ENCODE measurements at places on chromosomes 16 and 17.
A peak's percentile ranks its signal among the peaks of the same experiment; 100 is the strongest.

DNA sequence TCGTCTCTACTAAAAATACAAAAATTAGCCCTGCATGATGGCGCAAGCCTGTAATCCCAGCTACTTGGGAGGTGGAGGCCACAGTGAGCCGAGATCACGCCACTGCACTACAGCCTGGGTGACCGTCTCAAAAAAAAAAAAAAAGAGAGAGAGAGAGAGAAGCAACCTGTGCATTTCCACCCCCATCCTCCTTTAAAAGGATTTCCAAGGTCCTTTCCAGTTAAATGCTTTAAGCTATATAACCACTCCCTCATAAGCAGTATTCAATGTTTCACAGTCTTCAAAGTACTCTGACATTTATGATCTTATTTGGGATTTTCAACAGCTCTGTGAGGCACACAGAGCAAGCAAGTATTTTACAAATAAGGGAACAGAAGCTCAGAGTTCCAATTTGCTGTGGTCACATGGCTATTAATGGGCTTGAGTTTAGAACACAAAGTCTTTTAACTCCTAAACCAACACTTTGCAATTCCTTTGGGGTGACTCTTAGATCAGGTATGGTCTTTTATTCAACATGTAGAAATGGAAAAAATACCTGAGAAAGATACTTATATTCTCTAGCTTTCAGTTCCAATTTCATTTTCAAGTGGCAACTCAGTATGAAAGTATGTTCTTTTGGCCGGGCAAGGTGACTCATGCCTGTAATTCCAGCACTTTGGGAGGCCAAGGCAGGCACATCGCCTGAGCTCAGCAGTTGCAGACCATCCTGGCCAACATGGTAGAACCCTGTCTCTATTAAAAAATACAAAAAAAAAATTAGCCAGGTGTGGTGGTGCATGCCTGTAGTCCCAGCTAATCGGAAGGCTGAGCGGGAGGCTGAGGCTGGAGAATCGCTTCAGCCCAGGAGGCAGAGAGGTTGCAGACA, 31.3 kb downstream of the SPOP start:
- no peak for DNase-seq

- no peak for DNase-seq
Measured at GRCh38 chr17:30229012-30229411, 6.5 kb downstream of the SLC6A4 start.

DNA sequence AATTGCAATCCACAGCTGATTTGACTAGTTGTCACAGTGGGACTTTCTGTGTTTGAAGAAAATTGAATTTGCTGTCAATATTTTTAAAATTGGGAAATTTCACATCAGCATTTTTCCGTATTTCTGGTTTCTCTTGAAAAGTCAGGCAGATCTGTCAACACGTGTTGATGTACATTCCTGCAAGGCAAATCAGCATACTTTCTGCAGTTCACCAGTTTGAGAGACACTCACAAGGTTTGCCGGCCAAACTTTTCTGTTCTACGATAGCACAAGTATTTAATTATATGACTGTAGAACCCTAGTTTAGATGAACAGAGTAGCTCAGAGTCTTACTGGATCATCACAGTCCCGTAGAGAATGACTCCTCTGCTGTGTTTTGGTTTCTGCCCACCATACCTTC, 102.0 kb downstream of the ADAMTS18 start:
- no peak for DNase-seq

GRCh38 chr17:74941128-74941725, 5.5 kb downstream of the OTOP3 start:
- DNase-seq = no peak

- no peak for DNase-seq
Measured at GRCh38 chr16:51150888-51151320, at the start of gene SALL1. SALL1 (minus strand) TSS chr16:51151270; CDS start chr16:51151241, 29 bp downstream.

DNA sequence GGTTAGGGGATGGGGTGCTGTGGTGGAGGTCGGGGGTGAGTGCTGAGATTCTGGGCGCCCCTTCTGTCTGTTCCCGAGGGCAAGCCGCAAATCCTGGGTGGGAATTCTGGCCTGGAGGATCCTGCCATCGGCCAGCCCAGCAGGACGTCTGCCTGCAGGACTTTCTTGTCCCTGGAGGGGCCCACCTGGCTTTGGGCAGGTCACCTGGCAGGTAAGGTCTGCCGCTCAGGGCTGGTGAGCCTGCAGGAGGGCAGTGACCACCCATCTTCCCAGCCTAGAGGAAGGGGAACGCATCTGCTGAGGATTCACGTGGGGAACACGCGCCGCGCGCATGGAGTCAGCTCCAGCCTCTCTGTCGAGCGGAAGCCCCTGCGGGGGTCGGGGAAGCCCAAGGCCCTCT, 5.4 kb downstream of the RNF222 start:
- DNase-seq = no peak

DNA sequence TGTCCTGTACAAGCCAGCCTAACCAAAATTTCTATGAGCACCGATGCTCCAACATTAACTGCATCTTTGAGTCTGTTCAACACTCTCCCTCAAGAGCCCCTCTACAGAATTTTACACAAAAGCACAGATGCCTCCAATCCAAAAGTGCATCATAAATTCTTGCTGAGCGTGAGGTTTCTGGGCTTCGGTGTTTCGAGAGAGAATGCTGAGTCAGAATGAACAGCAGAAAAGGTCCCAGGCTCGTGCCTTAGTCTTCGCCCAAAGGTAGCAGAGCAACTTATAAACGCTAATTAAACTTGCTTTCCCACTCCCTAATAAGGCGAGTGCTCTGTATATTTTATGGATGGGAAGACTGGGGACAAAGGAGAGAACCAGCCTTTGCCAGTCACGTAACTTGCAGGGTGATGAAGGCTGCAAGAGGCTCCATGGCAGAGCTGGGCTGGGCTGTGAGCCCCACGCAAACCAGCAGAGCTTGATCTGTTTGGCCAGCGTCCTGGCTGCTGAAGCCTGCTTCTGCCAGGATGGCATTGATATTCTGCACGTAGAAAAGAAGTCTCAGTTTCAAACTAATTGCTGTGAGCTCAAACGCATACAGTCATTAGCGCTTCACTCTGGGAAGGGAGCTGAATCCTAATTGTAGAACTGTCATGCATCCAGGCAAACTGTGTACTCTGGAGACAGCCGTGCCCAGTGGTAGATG, 138.5 kb downstream of the DNAH9 start:
- no peak for DNase-seq

DNA sequence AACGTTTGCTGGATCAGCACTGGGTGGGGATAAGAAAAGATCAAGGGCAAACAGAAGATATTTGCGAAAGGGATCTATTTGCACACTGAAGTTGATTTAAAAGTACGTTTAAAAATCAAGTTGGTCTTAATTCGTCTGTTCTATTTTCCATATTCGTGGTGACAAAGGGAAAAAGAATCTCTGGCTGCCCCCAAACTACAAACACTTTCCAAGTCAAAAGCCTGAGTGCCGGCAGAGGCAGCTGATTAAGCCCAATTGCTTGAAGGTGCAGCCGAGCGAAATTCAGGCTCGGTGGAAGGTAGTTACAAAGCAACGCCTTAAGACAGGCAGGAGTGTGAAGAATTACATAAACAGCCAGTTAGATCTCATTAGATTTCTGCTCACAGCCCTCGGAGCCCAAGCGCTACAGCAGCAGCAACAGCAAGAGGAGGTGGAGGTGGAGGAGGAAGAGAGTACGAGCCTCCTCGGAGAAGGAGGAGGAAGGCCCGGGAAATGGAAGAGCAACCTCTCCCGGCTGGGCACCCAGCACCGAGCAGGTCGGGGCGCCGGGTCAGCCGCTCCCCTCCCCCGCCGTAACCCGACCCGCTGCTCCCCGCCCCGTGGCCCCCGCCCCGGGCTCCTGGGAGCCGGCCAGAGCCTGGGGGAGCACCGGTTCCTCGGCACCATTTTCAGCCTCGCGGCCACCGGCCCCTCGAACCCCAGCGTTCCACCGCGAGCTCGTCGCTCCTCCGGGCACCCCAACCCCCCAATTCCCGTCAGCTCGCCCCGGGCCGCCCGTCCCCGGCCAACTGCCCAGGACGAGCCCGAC, 890 bp downstream of the TOB1 start:
- peak; percentile 48 for DNase-seq

DNA sequence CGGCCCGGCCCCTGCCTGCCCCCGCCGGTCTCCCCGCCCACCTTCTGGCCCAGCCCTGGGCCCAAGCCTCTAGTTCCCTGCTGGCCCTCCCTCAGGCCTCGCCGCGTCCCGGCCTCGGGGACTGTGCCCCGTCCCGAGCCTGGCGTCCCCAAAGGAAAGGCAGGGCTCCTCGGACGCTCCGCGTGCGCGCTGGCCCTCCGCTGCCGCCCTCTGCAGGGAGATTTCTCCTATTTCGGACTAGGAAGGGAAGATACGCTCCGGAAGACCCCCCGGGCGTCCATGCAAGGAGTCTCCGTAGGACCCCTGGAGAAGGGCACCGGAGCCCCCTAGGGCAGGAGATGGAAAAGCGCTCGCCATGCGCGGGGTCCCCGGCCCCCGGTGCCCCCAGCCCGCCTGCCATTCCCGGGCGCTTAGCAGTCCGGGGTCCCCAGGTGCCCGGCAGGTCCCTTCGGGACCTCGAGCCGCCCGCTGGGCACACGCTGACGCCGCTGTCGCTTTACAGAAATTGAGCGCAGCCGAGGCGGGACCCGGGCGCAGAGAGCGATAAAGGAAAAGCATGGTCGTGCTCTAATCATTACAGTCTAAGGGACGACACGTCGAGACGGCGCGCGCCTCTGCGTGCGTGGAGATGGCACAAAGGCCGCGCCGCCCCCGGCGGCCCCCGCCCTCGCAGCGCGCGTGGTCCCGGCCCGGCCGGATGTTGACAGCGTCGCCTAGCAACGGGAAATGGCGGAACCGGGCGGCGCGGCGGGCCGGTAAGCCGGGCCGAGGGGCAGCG, at the start of gene CCDC40:
Gene CCDC40 (plus strand): TSS at position 706 of the 778 bp plus-strand sequence. CDS start 21 bp downstream, at position 727.
- peak; percentile 75 for DNase-seq
